ENCODE measurements at places on chromosomes 6 and 20. TPM values are rescaled to one million over a fixed set of nuclear protein-coding genes. Genes with fewer than 3 reads are reported as not detected.

Gene TENT5A
- 28.0 TPM for total RNA-seq

Gene KDM1B
- total RNA-seq, result 17.8 TPM

Gene GPX5
- total RNA-seq, result not detected

Gene SLC35A1
- total RNA-seq, result 14.5 TPM

Gene TP53TG5
- not detected for total RNA-seq

Gene MCHR2
- not detected for total RNA-seq

Gene KHDC1L
- total RNA-seq, result not detected

Gene GTF2H4
- total RNA-seq, result 18.8 TPM

Measured in placental epithelial cell (primary cell).